NCI-H748 treated with DMSO at 0.1 percent for 48 hours (cell line): ENCODE measurements at places on chromosomes 6 and 20.
A peak's percentile ranks its signal among the peaks of the same experiment; 100 is the strongest.

- DNase-seq: no peak
These were observed 29.6 kb downstream of the RAMACL start for GRCh38 chr6:166556863-166557322.

DNA sequence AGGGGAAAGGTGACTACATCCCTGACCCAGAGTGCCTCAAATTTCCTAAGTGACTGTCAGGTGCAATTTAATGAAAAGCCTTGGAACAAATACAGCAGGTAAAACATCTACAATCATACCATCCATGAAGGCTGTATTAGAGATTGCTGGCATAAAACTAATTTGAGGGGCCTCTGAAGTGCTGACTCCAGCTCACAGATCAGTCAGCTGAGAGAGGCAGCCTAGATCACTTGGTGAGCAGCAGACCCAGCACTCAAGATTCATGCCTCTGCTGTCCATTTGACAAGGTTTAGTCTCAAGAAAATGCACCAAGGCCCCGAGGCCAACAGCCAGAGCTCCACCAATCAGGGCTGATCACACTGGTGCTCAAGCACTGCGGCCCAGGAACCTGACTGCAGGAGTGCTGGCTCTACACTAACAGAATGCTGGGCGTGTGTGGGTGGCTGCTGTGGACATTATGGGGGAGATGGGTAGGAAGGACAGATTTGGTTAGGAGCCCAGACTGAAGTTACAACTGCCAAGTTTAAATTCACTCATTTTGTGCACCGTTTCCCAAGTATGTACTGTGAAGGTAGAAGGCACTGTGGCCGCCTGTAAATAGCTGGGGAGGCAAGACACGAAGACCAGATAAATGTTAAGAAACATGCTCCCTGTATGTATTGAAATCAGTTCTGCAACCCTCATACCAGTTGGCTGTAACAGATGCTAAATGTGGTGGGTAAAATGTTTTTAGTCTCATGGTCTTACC, 28.2 kb downstream of the SNX5 start:
- no peak for DNase-seq

DNA sequence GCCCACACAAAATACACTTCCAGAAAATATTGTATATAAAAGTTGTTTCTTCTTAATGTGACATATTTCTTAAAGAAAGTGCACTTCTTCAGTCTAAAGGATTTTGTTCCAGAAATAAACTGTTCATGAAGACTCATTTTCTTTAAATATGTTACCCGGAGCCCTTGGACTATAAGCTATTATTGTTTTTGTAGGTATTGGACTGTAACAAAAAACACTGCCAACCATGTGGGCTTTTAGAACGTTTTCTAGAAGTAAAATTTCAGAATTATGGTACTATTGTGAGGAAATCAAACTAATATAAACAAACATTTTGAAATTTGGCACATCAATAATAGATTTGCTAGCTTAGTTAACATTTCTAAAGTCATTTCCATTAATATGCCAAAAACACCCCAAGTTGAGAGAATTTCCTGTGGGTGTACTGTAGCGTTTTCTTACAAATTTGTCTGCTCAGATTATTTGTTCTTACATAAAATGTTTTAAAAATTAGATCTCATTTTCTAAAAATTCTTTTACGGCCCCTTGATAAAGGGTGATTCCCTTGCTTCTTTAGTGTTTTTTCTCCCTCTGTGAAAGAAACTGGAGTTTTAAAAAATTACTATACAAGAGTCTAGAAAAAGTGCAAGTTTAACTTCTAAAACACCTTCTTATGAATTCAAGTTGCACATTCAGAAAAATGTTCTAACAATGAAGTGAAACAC, 3.4 kb downstream of the NKX2-4 start:
- no peak for DNase-seq

- DNase-seq: no peak
These were observed 6.0 kb downstream of the SALL4 start for GRCh38 chr20:51796340-51796739.

- peak; percentile 78 for DNase-seq
These were observed 69.6 kb downstream of the HFE start for GRCh38 chr6:26156850-26157250.

DNA sequence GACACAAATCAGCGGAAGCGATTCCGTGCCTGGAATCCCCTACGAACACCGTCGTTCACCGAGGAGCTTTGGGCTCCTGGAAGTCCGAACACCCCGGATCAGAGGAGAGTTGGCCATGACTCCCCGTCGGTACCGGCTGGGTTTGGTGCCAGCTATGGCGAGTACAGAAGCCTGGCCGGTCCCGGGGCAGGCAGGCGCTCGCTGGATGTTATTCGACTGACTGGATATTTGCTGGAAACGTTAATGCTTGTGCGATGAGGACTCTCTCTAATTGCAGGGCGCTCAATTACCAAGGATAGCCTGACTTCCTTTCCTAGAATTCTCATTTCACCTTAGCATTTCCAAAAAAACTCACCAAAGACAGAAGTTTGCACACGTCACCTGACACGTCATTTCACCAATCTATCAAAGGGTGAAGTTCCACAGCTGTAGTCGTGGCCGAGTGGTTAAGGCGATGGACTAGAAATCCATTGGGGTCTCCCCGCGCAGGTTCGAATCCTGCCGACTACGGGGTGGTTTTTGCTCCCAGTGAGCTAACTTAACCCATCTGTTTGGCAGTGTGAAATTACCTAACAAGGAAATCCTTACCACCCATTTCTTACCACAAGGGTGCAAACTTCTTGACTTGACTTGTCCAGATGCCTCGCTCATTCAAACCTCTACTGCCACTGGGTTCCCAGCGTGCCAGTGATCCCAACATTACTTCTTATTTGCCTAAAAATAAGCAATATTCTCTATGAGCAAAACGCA, 22.7 kb upstream of the ZNF184 start:
- DNase-seq: no peak
